Common myeloid progenitor, CD34-positive (primary cell): ENCODE measurements at places on chromosomes 6 and 20.

- DNase-seq = peak; percentile 90
Observed at GRCh38 chr6:24855395-24856245, 56.9 kb upstream of the ARMH2 start.

DNA sequence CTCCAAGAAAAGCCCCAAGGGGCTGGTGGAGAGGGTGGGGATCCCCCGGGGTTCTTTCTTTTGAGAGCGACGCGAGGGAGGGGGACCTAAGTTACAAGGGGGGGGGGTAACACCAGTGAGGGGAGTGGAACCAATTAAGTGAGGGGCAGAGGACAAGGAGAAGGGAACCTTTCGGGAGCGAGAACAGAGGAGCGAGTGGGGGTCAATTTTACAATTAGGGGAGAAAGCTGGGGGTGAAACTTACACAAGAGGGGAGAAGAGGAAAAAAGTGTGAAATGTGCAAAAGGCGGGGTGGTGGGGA lies 548 bp downstream of the SALL4 start:
- DNase-seq = peak; percentile 14

DNA sequence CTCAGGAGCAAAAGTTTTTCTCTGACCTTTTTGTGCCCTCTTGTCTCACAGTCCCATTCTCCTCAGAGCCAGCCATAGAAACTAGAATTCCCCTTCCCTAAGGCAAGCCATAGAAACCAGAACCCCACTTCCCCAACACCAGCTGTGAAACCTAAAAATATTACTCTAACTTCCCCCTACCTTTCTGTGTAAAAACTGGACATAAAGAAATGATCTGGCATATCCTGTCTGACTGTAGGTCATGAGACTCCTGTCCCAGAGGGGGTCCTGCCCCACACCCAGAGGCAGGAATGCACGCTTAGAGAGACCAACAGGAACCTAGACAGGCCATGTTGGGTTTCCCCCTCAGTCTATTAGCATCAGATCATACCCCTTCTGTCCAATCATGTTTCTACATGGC lies 140.6 kb upstream of the SLC22A16 start:
- DNase-seq = no peak

- no peak for DNase-seq
Observed at GRCh38 chr6:132715881-132716637, 2.2 kb upstream of the VNN1 start.

DNA sequence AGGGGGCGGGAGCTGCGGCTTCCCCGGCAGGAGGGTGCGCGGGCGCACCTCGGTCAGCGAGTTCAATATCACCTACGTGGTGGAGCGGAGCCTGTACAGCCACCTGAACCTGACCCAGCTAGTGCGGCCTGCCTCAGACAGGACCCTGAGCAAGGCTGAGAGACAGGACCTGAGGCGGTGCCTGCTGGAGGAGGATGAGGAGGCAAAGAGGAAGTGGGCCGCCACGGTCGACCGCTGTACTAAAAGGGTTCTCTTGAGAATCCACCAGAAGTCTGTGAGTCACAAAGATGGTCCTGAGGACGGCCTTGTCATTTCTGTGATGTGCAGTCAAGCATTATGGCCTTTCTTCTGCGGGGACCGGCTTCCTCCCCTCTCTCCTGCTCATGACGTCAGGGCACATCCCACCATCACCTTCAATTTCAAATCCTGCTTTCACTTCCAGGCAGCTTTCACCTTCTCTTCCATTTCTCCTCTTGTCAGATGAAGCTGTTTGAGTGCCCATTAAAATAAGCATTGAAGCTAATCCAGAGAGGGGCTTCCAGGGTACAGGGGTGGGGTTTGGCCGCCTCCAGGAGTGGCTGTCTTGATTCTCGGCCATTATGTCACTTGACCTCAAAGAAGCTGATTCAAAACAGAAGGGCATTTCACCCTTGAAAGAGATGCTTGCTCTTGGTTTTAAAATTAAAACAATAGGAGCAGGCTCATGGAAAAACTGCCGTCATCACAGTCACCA lies 177.6 kb downstream of the SASH1 start:
- no peak for DNase-seq

- no peak for DNase-seq
Observed at GRCh38 chr20:33013701-33014326, 6.3 kb downstream of the BPIFB2 start.

GRCh38 chr6:52418606-52419005 lies 1.5 kb upstream of the EFHC1 start:
- DNase-seq = peak; percentile 16

DNA sequence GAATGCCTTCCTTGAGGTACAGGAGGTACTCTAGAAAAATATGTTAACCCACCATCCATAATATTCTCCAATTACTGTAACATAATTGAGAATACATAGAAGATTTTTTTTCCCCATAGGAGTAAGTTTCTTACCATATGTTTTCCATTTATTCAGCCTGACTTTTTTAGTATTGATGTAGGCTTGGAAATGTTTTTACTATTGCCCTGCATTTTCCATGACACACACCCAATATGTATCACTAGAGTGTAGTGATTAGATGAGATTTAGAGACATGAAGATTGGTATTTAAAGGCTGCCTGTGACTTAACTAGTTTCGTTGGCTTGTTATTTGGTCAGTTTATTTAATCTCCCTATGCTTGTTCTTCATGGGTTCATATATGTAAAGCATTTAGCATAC lies 39.5 kb downstream of the KCNQ5 start:
- no peak for DNase-seq

- no peak for DNase-seq
Observed at GRCh38 chr6:16736856-16737775, 24.1 kb downstream of the ATXN1 start.

DNA sequence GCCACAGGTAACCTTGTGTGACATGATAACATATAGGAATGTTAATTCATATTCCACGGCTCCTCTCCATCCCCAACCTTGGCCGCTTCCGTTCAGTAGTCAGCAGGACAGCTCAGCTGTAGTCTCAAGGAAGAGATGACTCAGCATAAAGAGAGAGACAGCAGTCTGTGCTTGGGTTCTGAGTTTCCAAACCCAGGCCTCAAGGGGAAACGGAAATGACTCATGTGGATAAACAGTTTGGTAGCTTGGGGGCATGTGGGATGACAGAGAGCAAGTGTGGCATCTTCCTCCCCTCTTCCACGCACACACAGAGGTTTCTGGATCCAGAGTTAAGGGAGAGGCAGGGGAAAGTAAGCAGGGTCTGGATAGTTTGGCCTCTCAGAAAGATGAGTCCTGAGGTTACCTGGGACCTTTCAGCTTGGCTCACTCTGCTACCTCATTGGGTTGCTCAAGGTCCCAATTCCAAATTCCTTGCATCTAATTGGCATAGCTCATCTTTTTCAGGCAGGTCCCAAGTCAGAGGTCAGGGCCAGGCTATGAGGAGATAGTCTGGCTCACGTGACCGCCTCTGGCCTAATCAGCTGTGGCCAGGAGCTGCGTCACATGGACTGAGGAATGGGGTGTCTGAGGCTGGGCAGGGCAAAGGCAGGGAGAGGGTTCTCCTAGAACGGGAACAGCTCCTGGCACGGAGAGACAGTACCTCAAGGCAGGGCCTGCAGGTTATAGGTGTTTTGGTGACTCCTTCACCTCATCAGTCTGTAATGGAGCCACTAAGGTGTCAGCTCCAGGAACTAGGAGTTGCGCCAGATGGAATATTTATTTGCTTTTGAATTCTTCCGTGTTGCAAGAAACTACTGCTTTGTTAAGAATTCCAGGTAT lies 36.5 kb upstream of the MLN start:
- peak; percentile 96 for DNase-seq

DNA sequence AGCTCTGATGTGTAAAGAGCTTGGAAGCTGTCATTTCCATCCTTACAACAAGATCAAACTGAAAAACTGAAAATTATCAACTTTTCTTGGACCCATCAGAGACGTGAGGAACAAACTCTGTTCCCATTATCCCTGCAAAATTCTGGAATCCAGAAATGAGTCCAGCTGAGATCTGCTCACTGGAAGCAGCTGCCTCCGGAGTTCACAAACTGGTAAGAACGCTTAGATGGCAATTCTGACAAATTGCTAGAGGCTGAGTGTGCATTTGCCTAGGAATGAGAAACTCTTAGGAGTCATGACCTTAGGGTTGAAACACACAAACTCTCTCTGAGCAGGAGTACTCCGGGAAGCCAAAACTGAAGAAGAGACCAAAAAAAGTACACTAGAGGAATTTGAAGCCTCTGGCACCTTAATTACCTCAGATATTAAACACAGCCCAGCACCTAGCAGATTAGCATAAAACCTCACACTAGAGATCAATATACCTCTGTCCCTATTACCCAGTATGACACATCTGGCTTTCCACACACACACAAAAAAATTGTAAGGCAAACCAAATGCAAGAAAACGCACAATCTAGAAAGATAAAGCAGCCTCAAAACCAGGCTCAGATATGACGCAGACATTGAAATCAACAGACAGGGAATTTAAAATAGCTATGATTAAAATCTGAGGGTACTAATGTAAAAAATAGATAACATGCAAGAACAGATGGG lies 233.5 kb upstream of the SGK1 start:
- no peak for DNase-seq

- DNase-seq = no peak
Observed at GRCh38 chr6:40928307-40928706, 110.7 kb downstream of the UNC5CL start.

DNA sequence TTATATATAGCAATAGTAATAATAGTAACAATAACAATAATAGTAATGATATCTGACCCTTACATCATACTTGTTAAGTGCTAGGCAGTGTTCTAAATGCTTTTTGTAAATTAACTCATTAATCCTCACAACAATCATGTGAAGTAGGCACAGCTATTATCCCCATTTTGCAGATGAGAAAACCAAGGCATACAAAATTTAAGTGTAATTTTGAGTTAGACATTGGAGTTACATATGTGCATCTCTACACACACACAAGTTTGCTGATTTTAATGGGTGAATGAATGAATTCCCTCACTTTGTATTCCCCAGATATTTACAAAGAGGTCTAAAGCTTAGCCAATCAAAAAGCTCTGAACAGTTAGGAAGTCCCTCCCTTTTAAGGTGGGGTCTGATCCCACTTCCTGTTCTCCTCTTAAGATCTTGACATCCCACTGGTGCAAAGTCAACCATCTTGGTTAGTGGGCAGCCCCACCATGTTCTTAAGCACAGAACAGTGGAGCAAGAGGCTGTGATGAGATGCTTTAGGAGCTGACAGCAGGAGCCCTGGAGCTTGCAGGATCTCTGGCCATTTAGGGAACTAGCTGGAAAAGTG lies 85.3 kb upstream of the FOXP4 start:
- DNase-seq = no peak

DNA sequence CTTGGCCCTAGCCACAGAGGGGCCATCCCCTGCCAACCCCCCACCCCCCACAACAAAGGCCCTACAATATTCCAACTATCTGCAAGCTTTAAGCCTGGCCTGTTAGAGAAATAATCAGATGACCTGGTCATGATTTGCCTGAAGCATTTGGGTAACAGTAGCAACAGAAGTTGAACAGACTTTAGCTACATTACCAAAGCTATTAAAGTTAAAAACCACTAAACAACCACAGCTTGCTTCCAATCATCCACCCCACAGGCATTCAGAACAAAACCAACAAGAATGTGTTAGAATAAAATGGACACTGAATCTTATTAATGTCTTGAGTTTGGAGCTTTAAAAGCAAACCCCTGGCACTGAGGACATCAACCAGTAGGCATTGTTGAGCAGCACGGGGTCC lies 250.9 kb downstream of the LRFN2 start:
- no peak for DNase-seq

DNA sequence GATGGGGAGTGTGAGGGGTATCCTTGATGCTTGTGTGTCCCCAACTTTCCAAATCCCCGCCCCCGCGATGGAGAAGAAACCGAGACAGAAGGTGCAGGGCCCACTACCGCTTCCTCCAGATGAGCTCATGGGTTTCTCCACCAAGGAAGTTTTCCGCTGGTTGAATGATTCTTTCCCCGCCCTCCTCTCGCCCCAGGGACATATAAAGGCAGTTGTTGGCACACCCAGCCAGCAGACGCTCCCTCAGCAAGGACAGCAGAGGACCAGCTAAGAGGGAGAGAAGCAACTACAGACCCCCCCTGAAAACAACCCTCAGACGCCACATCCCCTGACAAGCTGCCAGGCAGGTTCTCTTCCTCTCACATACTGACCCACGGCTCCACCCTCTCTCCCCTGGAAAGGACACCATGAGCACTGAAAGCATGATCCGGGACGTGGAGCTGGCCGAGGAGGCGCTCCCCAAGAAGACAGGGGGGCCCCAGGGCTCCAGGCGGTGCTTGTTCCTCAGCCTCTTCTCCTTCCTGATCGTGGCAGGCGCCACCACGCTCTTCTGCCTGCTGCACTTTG lies at the start of gene TNF:
TSS of gene TNF (plus strand) at position 231 of the 567 bp plus-strand sequence. CDS start at position 408, 177 bp downstream.
- DNase-seq = peak; percentile 35

- DNase-seq = peak; percentile 23
Observed at GRCh38 chr6:148440877-148441453, 98.3 kb downstream of the SASH1 start.

DNA sequence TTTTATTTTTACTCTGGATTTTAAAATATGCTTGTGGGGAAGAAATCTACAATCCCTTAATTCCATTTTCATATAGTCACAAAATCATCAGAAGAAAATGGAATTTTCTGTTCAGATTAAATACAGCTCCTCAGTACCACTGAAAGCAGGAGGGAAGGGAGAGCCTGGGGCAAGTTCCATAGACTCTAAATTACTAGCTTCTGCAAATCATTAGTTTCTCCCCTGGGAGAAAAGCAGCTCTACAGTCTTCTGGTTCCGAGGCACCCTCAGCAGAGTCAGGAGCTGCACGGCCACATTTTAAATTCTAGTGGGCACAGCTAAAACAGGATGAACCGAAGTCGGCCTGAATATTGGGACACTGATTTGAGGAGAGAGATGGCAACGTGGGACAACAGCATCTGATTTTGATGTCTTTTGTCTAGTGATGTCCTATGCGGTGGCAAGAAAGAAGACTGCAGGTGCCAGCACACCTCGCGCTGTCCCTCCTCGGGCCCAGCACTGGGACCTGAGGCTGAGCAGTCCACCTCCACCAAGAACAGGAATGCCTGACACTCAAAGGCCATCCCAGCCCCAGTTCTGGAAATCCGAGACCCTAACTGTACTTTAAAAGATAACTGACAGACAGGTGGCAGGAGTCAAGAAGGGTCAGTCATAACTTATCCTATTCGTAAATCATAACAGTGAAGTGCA lies 90.7 kb downstream of the FOXC1 start:
- no peak for DNase-seq

DNA sequence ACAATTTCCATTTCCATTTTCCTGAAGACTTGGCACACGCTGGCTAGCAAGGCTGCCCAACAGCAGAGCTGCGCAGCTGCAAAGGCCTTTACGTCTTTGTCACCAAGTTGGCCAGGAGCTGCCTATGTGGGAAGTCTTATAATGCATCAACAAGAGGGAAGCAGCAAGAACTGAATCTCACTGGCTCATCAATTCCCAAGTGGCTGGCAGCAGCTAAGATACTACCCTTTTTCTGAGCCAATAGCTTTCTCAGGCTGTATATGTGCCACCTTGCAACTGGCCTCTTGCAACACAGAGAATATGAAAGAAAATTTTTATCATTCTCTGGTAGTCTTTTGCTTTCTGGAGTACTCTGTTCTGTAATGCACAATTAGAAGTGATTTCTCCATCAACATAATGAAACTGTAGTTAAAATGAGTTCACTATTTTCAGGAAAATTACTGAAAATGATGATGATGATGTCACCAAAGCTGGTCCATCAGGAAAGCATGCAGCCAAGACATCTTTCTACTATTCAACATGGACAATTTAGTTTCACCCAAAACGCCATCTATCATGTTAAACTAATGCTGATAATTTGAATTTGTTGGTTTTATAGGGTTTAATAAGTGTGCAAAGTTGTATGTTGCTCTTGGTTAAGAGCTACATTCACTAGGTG lies 97.3 kb upstream of the FOXA2 start:
- no peak for DNase-seq

- no peak for DNase-seq
Observed at GRCh38 chr6:21201187-21201586, 392.4 kb upstream of the SOX4 start.

GRCh38 chr6:39188571-39188970 lies 40.7 kb downstream of the KCNK5 start:
- DNase-seq = no peak
